ENCODE measurements at places on chromosomes 3 and 15. TPM values are rescaled to one million over a fixed set of nuclear protein-coding genes. Genes with fewer than 3 reads are reported as not detected.
A peak's percentile ranks its signal among the peaks of the same experiment; 100 is the strongest.

DNA sequence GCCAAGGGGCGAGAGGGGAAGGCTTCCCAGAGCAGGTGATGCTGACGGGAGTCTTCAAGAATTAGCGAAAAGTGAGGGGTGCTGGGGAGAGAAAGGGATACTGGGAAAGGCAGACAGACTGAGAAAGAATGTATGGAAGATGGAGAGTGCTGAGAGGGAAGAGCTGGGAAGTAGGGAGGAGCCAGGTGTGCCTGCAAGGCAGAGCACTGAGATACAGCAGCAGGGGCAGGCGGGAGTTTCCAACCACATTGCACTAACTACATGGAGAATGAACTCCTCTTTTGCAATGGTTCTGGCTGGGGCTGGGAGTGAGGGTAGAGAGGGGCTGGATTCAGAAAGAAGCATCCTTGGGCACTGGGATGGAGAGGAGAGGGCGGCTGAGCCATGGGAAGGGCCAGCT is 16.0 kb upstream of the CRABP1 start:
- H3K27ac ChIP-seq: no peak overlapping the region
- H3K27me3 ChIP-seq: no peaks in the 10 kb centered on the region
- no peak for DNase-seq

Gene SH3GL3
- total RNA-seq: 8.4 TPM

- peaks cover 5% of the 10 kb centered on the region for H3K4me1 ChIP-seq
- DNase-seq: no peak
- no peaks in the 10 kb centered on the region for H3K27me3 ChIP-seq
- H3K4me3 ChIP-seq: no peak overlapping the region
- no peak overlapping the region for H3K27ac ChIP-seq
Measured at GRCh38 chr3:134850761-134851160, 55.7 kb downstream of the EPHB1 start.

- H3K4me3 ChIP-seq: no peak overlapping the region
- peaks cover 18% of the 10 kb centered on the region for H3K36me3 ChIP-seq
- H3K27me3 ChIP-seq: no peaks in the 10 kb centered on the region
- DNase-seq: peak; percentile 94
- H3K4me1 ChIP-seq: peaks cover 36% of the 10 kb centered on the region
Measured at GRCh38 chr3:141412936-141413354, 44.6 kb downstream of the ZBTB38 start.

GRCh38 chr3:123651449-123652341 is 66.8 kb upstream of the HACD2 start:
- no peak overlapping the region for H3K27ac ChIP-seq
- H3K36me3 ChIP-seq: peaks cover 30% of the 10 kb centered on the region
- H3K4me3 ChIP-seq: no peak overlapping the region
- no peak for DNase-seq
- H3K4me1 ChIP-seq: peaks cover 17% of the 10 kb centered on the region
- no peaks in the 10 kb centered on the region for H3K27me3 ChIP-seq

Gene SUSD5
- total RNA-seq: 1.8 TPM

Gene SLC38A3
- total RNA-seq: 0.43 TPM

Gene GUCA1C
- not detected for total RNA-seq
